Forelimb muscle (tissue), 1 donor: ENCODE measurements at places on chromosomes 1 and 21. TPM values are rescaled to one million over a fixed set of nuclear protein-coding genes. Genes with fewer than 3 reads are reported as not detected.

- no peak for DNase-seq
Measured at GRCh38 chr1:222974496-222974895, 159.7 kb downstream of the DISP1 start.

DNA sequence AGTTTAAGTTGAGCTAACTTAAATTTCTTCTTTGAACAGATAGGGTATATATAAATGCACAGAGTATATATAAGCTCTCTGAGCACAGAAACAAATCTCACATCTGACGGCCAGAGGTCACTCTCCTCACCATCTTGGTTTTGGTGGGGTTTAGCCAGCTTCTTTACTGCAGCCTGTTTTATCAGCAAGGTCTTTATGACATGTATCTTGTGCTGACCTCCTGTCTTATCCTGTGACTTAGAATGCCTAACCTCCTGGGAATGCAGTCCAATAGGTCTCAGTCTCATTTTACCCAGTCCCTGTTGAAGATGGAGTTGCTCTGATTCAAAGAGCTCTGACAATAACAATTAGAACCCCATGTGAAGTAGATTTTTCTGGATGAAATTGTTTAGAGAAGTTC lies 1.6 kb upstream of the MOV10 start:
- no peak for DNase-seq

- no peak for DNase-seq
Measured at GRCh38 chr1:22903113-22903512, 69.6 kb downstream of the LACTBL1 start.

ADAMTSL4 gene
- polyA plus RNA-seq, result 52.0 TPM

GRCh38 chr1:225987491-225988316 lies 11.4 kb downstream of the SDE2 start:
- no peak for DNase-seq

PADI1 gene
- polyA plus RNA-seq, result 0.47 TPM

DNA sequence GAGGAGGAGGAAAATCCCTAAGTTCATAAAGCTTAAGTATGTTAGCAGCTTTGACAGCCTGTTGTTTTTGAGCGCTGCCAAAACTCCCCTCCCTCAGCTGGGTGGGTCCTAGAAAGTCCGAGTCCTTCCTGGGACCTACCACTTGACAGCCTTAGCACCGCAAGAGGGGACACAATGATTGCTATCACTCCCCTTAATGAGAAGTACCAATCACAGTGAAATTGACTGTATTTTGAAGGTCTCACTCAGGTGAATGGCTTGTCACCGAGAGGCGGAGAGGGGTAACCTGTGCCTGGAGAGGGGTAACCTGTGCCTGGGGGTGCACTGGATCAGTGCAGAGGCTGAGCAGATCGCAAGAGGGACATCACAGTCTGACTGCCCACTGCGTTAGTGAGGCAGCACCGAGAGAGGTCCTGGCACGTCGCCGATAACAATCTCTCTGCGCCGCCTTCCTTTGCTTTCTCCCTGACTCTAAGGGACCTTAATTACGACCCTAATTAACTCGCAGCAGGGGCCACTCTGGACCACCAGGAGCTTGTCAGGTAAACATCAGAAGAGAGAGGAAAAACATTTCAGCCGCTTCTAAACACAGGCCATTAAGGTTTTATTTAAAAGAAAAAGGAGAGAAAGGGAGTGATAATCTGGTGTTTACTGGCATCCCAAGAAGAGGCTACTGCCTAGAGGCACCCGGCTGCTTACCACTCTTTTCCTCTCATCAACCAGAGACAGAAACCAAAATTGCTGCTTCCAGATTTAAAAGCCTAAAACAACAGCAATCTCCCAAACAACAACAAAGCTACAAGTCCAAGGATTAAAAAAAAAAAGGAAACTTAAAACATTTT lies 25.7 kb upstream of the KCNK1 start:
- DNase-seq, result no peak

SPTA1 gene
- 3.2 TPM for polyA plus RNA-seq

DNA sequence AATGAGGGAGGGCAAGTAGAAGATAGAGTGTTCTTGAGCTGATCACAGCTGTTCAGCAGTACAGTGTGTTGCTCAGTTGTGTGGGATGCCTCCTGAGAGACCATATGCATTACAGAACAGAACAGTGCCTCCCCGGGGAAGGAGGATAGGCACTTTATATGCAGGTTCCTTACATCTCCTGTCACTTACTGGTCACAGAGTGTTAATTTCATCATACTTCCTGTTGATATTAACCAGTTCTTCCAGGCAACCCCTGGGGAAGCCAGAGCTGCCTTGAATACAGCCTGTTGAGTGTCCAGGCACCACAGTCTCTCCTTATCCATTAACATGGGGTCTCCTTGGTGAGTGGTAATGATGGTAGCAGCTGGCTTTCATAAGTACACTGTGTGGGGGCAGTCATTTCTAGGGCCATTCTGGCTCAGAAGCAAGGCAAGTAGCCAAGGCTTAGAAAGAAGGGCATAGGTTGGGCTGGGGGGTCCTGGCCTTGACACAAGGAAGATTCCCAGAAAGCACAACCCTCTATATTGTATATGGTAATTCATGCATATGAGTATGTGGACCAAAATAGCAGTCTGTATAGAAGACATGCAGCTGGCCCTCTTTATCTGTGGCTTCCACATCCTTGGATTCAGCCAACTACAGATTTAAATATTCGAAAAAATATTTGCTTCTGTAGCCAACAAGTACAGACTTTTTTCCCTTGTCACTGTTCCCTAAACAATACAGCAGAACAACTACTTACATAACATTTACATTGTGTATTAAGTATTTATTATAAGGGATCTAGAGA lies 142.4 kb downstream of the ZP4 start:
- no peak for DNase-seq

DNA sequence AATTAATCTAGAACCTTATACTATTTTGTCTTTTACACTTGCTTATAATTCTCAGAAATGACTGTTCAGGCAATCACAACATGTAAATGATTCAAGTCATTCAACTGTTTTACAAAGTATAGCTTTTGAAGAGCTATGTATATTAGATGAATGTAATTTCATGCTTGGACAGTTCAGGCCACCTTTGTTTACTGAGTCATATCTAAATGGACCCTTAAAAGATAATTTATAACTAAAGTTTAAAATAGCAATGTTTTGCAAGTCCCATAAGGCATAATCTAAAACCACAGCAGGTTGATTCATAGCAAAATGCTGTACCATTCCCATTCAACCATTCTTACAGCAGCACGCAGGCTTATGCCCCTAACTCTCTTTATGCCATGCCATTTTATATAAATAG lies 64.8 kb downstream of the PIK3R3 start:
- no peak for DNase-seq

GRCh38 chr1:66606362-66607065 lies 72.6 kb downstream of the SGIP1 start:
- no peak for DNase-seq

- DNase-seq, result no peak
Measured at GRCh38 chr1:89807983-89808382, 12.8 kb upstream of the LRRC8D start.

SYTL1 gene
- 0.49 TPM for polyA plus RNA-seq

GRCh38 chr1:119988306-119989062 lies 81.0 kb downstream of the NOTCH2 start:
- DNase-seq, result no peak

RHEX gene
- polyA plus RNA-seq, result 0.53 TPM

DNA sequence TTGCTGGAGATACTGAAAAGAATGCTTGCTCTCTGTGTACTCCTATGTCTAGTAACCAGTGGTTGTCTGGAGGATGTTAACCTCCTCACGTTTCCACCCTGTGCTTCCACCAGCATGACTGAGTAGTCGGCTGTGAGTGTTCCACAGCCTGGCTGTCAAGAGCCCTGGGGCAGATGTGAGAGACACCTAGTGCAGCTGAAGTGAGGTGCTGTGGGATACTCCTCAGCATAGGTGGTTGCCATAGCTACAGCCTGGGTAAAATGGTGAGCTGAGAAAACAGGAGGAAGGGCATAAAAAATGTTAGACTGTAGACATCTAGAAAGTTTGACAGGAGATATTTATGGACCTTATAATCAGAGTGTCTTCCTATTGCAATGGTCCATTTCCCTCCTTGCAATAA lies 15.8 kb downstream of the IVL start:
- no peak for DNase-seq

- DNase-seq, result no peak
Measured at GRCh38 chr1:158417586-158417985, 8.5 kb downstream of the OR10K2 start.

DNA sequence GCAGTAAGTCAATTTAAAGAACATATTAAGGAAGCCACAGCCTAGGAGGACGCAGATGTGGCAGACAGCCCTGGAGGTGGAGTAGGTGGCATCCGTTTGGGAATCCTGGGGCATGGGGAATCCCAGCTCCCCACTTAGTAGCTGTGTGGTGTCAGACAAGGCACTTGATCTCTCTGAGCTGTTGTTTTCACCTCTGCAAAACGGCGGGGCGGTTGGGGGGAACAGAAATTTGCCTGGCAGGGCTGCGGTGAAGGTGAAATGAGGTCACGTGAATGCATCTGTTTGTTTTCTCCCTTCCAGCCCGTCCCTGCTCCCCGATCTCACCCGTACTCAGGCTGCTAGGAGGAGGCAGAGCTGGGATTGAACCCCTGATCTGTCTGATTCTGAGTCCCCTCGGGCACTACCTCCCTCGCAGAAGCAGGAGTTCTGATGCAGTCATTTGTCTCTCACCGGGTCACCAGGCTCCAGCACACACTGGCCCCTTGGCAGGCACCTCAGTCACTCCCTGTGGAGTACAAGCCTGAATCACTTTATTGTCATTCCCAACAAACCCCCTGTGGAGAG lies 2.2 kb upstream of the LAPTM5 start:
- no peak for DNase-seq

DNA sequence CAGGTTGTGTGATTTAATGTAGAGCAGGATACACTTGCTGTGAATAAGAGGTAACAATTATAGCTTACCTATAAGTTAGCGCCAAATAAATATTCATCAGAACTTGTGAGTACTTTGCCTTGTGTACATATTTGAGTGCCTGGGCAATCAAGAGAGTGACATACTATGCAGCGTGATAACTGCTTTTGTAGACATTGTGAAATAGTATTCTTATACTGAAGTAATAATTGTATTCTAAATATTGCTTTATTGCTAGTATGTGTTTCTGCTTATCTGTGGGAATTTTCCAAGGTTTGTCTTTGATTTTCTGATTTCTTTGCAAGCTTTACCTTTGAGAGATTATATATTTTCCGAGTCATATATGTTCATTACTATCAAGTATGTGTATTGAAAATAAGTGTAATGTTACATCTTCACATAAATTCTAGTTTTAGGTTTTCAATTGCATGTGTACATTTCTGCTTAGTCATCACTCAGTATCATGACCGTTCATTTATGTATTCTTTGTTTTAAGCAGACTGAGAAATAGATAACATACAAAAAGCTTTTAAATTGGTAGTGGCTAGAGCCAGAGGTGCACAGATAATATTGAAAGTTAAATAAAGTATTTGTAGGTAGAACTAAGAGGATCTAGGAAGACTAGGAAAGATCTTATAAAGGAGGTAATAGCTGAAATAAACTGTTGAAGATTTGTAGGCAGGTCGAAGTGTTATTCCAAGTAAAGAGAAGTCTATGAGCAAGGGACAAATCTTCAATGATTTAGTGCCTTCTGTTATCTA lies 19.5 kb downstream of the USP25 start:
- no peak for DNase-seq

DNA sequence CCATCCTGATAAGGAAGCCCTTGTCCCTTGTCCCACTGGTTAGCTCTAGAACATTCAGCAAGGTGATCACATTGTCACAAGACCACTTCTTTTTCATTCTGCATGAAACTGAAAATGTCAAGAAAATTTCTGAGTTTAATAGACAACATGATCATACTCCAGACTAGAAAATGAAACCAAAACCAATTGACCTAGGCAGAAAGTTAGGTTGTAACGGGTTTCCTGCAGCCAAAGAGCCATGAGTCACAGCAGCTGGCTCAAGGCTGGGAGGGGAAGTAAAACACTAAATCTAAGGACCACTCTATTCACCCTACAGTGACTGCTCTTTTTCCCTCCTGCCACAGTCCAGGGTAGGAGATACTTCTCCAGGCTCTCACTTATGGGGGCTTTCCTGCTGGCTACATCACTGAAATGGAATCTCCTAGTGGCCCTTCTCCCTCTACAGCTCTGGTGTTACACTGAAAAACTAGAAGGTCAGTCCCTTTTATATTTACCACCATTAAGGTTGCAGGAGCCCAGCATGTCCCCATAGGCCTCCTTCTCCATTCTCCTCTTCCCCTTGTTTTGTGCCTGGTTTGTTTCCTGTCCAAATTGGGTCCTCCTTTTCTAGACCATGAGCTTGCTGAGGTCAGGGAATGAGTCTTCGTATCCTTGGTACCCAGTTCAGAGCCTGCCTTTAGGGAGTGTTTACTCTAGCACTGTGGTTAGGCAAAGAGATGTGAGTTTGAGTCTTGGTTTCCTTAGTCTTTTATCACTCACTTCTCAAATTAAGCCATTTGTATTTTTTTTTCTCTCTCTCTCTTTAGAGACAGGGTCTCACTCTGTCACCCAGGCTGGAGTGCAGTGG lies 236.5 kb upstream of the JUN start:
- DNase-seq, result no peak

DNA sequence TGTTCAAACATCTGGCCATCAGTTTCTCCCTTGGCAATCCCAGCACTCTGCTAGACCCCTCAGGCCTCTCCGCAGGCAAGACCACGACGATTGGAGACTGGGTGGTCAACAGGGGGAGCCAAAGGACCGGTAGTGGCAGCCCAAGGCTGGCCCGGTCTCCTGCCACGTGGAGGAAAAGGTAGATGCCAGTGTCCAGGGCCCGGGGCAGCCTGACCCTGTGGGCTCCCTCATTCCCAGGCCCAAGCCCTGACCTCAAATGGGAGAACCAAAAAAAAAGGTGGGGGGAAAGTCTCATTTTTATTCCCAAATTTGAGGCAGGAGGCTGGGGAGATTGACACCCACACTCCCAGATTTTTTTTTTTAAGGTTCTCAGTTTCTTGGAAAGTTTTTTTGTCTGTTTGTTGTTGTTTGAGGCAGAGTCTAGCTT lies 24.8 kb downstream of the S100A6 start:
- no peak for DNase-seq

DNA sequence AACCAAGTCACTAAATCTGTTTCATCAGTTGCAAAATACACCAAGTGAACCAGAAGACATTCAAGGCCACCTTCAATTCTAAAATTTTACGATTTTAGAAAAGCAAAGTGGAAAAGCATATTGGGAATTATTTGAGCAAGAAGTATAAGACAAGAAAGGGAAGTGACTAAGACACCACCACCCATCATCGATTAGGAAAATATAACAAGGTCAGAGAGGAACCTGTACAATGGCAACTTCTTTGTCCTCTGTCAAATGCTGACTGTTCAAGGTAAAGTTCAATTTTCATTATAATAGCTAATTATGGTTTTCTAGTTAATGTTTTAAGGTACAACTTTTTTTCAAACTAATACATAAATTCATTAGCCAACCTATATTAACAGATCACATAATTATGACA lies 10.8 kb downstream of the FRRS1 start:
- DNase-seq, result no peak

DNA sequence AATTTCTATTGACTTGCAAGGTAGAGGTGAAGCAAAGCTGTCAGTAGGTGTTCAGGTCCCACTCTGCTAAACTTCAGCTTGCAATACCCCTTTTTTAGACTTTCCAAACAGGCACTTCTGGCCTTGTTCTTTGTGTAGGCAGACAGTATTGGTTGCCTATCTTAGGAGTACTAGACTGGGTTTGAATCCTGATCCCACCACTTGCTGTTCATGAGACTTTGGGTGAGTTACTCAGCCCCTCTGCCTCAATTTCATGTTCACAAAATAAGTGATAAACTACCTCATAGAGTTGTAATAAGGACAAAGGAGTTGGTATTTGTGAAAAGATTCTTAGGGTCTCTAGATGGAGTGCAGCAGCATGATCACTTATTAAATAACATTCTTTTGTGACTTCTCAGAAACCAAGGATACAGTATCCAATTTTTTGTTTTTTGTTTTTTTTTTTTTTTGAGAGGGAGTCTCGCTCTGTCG lies 5.2 kb downstream of the RCC1 start:
- DNase-seq, result no peak
